NCI-H2171 (cell line): ENCODE measurements at places on chromosomes 7 and 10.

DNA sequence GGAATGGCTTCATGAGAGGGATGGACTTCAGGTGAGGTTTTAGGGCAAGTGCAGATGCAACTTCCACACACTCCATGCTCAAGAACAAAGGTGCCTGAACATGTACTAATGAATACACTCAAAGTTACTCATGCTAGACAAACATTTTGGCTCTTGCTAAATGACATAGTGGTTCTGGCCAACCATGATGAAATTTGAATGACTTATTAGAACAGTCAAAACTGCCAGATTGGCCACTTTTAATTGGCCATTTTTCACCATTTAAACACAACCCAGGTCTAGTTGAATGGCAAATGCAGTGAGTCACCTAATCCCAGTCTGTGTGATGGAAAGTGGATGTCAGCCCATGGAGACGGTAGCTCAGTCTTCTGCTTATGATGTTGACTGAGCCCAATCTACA is 4.9 kb upstream of the PTPRN2 start:
- no peak for DNase-seq

DNA sequence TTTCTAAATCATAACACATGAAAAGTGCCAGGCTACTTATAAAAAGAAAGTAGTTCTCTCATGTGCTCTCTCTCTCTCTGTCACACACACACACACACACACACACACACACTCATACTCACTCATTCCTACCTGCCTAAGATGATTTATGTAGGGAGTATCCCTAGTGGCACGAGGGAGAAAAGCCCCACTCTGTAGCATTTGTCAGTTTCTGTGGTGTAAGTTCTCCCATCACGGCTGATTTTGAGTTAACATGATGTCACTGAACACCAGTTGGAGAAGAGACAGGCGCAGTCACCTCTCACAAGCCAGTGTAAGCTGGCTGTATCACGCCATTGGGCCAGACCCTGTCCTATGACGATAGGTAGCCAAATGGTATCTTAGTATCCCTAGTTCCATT is 395.4 kb downstream of the SFMBT2 start:
- DNase-seq, result no peak

DNA sequence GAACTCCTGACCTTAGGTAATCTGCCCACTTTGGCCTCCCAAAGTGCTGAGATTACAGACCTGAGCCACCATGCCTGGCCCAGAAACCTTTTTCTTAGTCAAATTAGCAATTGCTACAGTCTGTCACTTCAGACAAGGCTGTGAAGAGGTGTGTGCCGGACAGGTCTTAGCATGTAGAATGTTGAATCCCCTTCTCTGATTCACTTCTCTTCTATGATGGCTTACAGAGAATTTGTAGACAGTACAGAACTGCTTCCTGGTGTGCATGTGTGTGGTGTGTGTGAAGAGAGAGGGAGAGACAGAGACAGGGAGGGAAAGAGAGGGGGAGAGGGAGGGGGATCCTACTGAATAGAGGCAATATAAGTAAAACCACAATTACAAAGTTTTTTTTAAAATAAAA is 150.4 kb downstream of the PARD3 start:
- no peak for DNase-seq

- no peak for DNase-seq
These were observed 178.1 kb upstream of the PPP2R2D start for GRCh38 chr10:131722525-131723264.

- DNase-seq, result no peak
These were observed 49.2 kb downstream of the INPP5A start for GRCh38 chr10:132586739-132587138.

DNA sequence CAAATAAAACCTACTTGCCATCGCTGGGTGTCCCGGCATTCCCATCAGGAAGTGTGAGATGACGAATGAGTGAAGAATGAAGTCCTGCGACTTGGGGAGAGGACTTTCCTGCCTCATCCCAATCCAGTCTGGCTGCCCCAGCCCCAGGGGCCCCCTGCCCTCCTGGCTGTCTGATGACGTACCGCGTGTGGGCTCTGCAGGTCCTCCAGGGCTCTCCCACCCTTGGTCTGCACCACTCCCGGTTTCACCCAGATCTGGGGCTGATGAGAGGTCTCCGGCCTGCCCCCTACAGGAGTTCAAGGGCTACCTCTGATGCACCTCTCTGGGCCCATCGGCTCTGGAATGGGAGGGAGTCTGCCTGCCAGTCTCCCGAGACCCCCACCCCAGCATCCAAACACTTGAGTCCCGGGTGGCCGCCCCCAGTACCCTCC is 9.8 kb downstream of the ATP6V1F start:
- DNase-seq, result no peak

- peak; percentile 49 for DNase-seq
These were observed at the start of gene DOCK1 for GRCh38 chr10:126904818-126905701. DOCK1 (plus strand) TSS chr10:126905428; CDS start chr10:126905518, 90 bp downstream.

GRCh38 chr7:23431702-23432199 is 38.5 kb downstream of the IGF2BP3 start:
- no peak for DNase-seq

- no peak for DNase-seq
These were observed 7.3 kb downstream of the DPYSL4 start for GRCh38 chr10:132193907-132194552.

DNA sequence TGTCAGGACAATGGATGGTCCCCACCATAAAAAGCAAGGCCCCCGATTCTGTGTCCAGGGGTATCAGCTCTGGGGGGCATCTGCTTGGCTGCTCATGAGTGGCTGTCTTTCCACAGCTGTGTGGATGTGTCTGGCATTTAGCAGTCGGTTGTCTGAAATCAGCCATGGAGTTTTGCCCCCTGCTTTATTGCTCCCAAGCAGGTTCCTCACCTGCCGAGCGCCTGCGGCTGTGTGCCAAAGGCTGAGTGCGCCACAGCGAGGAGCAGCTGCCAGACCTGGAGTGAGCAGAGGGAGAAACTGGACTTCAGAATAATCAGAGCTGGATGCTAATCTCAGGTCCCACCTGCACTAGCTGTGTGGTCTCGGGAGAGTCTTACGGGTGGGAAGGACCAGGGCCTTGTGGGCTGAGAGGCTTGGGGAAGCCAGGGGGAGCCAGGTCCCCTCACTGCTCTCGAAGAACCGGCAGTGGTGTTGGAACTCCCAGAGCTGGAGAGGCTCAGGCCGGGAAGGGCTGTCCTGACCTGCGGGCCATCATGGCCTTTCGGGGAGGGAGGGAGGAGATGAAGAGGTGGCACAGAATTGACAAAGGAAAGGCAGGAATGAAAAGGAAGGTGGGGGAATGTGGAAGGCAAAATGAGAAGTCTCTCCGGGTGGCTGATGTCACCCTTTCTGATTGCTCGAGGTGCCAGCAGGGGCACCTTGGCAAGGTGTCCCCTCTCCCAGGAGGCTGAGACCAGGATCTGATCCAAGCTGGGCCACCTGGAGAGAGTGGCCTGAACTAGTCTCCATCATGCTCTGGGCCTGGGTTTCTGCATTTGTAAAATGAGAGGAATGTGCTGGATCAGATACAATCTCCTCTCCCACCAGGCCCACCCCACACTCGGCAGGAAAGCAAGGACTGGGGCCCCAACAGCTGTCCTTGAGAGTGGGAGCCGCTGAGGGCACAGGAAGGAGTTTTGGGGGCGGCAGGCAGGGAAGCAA is 30.2 kb upstream of the LEP start:
- no peak for DNase-seq

- DNase-seq, result no peak
These were observed 12.2 kb downstream of the MICALL2 start for GRCh38 chr7:1447112-1447511.

DNA sequence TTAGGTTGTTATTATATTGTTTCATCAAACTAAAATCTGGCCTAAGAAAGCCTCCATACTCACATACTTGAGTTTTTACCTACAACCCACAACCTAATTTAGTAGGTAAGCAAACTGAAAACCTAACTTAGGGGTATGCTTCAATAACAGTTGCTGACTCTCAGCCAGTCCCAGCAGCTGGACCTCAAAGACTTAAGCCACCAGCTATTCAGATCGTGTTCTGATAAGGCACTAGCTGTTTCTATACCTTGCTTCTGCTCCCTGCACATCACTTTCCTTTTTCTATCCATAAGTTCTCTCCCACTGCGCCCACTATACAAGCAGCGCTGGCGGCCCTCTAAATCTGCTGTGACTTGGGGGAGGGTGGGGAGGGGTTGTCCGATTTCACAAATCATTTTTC is 42.3 kb downstream of the SUGCT start:
- DNase-seq, result no peak

GRCh38 chr7:149286811-149287400 is 24.9 kb downstream of the ZNF783 start:
- no peak for DNase-seq

DNA sequence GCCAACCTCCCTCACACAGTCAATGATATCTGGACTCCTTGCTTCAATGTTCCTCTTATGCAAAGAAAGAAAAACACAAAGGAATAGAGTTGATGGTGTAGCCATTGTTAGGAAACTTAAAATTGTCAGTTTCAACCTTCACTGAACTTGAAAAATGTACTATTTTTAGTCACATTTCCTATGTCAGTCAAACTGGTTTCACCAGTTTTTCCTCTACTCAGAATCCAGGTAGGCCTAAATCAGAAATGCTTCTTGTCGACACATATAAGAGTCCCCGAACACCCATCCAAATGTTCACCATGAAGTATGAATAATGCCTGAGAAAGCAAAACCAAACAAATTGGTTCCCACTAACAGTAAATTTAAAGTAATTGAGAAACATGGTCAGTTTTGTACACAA is 42.4 kb upstream of the ZMYND11 start:
- no peak for DNase-seq

DNA sequence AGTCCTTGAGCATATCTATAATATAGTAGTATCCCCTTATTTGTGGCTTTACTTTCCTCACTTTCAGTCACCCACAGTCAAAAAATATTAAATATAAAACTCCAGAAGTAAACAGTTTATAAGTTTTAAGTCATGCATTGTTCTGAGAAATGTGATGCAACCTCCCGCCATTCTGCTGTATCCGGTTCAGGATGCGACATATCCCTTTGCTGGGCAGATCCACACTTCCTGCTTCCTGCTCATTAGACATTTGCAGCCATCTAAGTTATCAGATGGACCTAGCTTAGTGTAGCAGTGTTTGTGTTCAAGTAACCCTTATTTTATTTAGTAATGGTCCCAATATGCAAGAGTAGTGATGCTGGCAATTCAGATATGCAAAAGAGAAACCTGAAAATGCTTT is 38.9 kb upstream of the BMS1 start:
- DNase-seq, result no peak

DNA sequence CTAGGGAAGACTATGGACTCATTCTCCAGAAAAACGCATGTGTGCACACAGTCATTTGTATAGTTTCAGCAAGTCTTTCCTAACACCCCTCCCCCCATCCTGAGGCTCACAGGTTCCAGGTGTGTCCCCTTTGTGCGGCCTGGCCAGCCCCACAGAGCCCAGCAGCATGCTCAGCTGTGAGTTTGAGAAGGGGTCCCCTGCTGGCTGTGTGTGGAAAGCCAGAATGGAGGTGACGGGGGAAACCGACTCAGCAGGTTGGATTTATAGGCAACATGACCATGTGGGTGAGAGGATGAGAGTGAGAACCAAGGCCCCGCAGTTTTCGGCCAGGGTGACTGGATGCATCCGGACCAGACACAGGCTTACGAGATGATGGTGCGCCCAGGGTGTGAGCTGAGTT is 9.9 kb downstream of the PTPRE start:
- no peak for DNase-seq

DNA sequence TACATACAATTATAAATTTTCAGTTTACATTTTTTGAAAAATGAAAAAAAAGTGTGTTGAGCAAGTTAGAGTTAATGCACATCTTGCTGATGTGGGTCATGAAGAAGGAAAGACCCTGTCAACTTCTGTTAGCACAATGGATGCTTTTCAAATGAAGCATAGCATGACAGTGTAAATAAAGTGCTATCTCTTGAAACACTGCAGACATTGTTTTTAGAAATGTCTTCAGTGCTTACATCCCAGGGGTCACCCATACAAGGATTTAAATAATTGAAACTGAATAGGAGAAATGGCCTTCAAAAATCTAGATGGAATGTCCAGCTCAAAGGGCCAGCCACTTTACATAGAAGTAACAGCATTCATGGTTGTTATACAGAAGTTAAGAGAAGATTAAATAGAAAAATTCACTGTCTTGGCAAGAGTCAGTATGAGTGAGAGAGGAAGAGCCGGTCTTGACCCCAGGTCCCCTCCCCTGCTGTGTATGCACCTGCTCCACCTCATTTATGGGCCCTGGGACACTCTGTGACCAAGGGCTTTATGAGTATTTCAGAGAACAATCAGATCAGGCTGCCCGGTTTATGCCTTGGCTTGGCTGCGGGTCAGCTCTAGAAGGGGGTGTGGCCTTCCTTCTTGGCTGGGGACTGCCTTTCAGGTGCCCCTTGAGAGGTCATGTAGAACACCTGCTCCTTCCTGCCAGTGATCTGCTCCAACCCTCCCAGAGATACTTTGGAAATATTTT is 237.7 kb upstream of the TMEM72 start:
- no peak for DNase-seq

DNA sequence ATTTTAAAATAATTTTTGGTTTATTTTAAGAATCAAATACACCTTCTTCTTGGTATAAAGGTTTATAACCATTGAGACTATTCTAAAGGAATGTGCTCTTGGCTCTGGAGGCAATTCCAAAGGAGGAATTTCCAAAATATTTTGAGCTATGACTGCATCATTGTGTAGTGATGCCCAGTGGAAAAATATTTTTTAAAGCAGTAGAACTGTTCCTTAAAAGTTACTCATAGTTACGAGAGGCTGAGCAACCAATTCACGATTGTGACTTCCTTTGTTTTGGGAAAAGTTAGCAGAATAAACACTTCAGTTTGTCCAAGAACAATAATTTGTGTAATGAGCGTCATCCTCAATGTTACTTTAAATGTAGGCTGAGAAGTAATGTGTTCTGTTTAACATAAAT is 233.6 kb downstream of the BAMBI start:
- DNase-seq, result no peak

- no peak for DNase-seq
These were observed 60.5 kb upstream of the BET1 start for GRCh38 chr7:94064541-94065191.
